ENCODE measurements at places on chromosomes 4 and X.

- DNase-seq: no peak
Measured at GRCh38 chr4:36043901-36044300, 200.4 kb downstream of the ARAP2 start.

DNA sequence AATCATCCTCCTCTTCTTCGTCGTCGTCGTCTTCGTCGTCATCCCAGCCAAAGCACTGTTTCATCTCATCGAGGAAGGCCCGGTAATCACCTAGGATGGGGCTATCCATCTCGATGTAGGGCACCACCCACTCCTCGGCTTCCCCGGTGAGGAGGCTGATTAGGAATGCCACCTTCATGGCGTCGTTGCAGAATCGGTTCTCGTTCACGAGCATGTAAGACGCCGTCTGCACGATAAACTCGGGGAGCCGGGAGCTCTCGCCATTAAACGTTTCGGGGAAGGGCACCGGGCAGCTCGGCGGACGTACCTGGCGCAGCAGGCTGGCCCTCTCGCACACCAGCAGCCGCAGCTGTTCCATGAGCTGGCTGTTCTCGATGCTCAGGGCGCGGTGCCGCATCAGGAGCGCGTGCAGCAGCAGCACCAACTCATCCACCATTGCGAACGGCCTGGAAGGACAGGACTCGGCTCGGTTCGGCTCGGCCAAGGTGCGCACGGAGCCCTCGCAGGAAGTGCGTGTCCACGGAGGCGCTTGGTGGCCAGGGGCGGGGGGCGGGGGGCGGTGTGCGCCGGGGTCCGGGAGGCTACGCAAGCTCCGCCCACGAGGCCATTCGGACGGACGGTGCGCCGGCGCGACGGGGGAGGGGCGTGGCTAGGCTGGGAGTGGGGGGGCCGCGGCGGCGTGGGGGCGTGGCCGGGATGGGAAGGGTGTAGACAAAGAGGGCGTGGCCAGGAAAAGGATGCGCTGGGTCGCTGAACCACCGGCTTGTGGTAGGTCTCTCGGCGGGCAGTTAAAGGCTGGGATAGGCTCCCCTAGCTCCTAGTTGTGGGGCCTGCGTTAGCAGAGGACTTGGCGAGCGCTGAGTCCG lies at the start of gene LDOC1:
Gene LDOC1, minus strand, starts transcription at position 544 of the 866 bp plus-strand sequence. Its CDS starts 108 bp downstream, at position 436.
- peak; percentile 43 for DNase-seq

DNA sequence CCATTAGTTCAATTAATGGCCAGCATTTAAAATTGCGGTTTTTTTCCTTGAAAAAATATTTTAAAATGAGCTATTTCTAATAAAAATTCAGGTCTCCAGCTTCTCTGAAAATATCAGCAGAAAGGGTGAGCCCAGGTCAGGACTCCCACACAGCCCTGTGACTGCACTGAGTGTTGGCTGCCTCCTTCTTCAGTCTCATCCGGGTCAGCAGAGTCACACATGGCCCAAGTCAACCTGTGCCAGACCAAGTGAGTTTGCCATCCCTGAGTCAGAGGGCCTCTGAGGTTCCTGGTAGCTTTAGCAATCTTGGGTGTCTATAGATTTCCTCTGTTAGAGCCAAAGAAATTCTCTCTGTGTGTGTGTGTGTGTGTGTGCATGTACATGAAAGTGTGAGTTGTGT lies 22.1 kb upstream of the MSX1 start:
- no peak for DNase-seq

DNA sequence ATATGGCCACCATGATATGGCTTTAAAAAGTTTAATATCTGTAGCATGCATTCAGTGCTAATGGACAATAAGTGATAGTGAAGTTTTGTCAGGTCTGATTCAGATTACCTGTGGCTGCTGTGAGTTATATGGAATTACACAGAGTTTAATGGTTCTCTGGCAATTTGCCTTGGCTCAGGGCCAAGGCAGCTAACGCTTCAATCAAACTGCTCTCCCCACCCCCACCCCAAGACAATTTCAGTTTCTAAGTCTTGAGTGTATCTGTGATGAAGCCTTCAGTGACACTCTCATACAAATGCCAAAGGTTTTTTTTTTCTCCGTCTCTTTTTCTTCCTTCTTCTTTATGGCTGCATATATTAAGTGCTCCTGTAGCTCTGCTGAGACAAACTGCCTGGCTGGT lies 106.6 kb downstream of the SHROOM4 start:
- no peak for DNase-seq

- no peak for DNase-seq
Measured at GRCh38 chr4:41696131-41696530, 52.4 kb downstream of the PHOX2B start.

DNA sequence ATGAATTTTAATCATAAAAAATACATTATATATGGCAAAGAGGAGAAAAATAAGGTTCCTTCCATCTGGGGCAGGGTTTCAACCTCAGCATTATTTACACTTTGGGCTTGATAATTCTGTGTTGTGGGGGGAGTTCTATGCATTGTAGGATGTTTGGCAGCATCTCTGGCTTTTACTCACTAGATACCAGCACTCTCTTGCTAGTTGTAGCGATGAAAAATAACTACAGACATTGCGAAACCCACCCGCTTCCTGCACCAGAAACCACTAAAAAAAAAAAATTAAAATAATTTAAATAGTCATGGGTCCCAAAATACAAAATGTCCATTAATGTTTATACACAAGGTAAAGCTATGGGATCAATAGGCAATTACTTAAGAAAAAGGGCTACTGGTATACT lies 52.7 kb downstream of the PPP3CA start:
- no peak for DNase-seq

GRCh38 chrX:18985186-18985435 lies 1.2 kb upstream of the PHKA2 start:
- DNase-seq: no peak

GRCh38 chrX:133232331-133232730 lies 14.2 kb upstream of the TFDP3 start:
- no peak for DNase-seq

- no peak for DNase-seq
Measured at GRCh38 chr4:157052429-157053040, 23.4 kb upstream of the GLRB start.

DNA sequence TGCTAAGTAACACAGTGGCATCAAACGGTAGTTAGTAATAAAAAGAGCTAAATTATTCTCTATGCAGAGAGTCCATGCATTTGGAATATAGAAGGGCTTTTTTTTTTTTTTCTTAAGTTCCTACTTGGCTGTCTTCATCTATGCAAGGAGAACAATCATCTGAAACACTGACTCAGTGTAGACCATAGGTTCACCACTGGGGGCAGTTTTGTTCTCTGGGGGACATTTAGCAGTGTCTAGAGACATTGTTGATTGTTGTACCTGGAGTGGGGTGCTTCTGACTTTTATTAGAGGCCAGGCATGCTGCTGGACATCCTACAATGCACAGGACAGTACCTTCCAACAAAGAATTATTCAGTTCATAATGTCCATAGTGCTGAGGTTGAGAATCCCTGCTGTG lies 41.2 kb downstream of the TMA16 start:
- DNase-seq: no peak

DNA sequence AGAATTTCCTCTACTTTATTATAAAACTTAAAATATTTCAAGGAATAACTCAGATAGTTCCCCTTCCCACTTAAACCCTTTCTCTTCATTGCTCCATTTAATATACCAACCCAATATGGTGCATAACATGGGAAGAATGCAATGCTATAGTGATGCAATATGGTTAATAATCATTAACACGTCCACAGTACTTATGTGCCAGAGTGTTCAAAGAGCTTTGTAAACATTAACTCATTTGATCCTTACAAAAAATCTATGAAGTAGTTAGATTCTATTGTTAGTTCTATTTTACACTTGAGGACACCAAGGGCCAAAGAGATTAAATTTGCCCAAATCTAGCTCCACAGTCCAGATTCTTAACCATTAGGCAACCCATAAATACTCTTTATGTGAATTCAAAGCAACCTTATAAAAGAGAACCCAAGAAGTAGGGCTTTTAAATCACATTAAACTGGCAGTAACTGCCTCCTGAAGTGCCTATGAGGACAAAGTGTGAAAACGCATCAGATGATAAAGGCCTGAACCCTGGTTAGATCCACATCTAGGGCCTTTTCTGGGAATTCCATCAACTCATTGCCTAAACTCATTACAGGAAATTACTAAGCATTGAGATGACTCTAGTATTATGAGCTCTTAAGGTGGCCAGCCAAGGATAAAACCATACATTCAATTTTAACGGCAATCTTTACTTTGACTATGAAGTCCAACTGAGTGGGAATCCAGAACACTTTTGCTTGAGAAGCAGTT lies 94.3 kb downstream of the AREG start:
- no peak for DNase-seq

GRCh38 chrX:117607561-117607960 lies 509.0 kb downstream of the KLHL13 start:
- DNase-seq: no peak

DNA sequence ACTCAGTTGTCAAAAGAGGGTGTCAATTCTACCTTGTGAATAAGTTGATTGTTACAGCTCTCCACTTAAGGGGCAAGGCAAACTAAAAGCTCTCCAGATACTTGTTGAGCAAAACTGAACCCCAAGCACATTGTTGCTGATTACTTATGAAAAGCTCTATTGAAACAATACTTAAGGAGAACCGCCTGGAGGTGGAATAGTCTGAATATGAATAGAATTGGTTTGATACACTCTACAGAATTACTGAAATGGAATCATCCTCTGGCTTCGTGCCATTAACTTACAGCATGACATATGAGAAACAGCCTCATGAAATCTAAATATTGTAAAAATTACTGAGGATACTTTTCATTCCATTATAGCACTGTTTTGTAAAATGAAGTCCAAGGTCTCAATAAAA lies 127.0 kb upstream of the SH3RF1 start:
- no peak for DNase-seq

GRCh38 chr4:2220016-2220630 lies 21.8 kb downstream of the HAUS3 start:
- DNase-seq: peak; percentile 43

DNA sequence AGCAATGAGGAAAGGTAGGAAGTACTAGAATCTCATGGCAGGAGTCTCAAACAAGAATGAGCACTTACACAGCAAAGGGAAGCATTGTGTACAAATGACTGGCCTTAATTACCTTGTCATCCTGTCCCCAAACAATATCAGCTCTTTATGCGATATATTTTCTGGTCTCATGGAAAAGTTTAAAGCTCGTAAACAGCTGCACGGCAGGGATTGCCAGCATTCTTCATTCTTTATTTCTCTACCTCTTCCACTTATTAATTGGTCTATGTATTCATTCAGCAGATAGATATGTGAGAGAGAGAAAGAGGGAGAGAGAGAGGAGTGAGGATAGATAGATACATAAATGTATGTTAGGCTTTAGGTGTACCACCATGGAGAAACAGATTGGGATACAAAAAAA lies 155.8 kb upstream of the FAT4 start:
- no peak for DNase-seq

DNA sequence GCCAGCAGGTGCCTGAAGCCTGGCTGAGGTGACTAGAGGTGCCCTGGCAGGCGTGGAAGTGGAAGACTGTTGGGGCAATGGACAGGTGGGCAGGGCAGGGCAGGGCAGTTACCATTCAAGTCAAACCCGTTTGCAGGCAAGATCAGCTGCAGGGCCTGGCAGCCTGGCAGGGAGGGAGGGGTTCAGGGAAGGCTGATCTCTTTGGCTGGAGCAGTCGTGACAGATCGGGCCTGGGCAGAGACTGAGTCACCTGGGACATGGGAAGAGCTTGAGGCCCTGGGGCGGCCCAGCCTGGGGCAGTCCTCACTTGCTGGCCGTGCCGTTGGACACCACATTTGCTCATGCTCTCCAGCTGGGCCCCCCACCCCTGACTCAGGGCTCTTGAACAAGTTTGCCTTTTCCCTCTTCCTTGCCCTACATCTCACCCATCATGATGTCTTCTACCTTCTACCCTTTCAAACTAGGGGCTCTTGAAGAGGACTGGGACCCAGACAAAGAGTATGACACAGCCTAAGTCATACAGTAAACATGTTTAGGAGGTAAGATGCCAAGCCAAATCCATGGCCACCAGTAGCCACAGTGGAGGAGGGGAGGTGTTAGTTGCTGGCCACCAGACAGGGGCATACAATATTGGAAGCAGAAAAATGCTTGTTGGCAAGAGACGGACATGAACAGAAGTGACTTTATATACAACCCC lies 2.0 kb upstream of the ZNF185 start:
- DNase-seq: no peak

DNA sequence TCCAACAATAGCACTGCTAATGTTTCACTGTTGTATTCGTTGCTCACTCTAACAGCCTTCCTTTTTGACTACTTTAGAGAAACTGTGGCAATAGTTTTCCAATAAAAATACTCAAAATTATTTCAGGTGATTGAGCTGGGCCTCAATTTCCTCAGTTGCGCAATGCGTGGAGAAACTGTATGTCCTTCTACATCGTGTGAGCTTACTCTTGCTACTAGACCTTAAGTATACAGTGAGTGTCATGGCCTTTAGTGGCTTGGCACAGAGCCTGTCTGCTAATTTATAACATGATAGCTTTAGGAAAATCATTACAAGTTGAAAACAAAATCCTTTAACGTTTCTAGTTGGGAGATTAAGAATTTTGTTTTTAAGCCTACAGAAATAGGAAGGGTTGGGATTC lies 114.5 kb downstream of the COL4A6 start:
- DNase-seq: no peak

DNA sequence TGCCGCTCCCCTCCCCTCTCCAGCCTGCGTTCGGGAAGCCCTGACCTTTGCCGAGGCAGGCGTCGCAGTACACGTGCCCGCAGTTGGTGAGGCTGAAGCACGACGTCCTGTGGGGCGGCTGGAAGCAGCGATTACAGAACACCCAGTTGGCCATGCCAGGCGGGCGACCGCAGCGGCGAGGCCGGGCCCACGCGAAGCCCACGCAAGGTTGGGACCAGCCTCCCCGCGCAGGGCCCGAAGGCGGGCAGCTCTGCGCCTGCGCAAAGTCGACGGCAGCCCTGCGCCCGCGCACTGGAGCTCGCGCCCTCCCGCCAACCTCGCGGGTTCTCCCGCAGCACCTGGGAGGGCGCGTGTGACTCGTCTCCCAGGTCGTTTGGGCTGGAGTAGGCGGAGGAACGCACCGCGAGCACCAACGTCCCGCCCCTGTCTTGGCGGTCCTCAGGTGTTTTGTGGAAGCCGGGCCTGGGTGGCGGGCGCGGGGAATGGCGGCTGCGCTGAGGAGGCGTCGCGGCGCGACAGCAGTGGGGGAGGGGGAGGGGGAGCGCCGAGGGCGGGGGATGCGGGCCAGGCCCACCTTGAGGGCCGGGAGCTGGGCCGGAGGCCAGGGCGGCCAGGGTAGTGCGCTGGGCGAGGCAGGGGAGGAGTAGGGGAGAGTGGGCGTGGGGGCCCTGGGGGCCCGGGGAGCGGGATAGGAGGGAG lies at the start of gene RNF212:
Gene RNF212, minus strand, starts transcription at position 254 of the 699 bp plus-strand sequence. Its CDS starts 100 bp downstream, at position 154.
- peak; percentile 10 for DNase-seq

- DNase-seq: no peak
Measured at GRCh38 chrX:115367455-115367854, 77.9 kb downstream of the LUZP4 start.

DNA sequence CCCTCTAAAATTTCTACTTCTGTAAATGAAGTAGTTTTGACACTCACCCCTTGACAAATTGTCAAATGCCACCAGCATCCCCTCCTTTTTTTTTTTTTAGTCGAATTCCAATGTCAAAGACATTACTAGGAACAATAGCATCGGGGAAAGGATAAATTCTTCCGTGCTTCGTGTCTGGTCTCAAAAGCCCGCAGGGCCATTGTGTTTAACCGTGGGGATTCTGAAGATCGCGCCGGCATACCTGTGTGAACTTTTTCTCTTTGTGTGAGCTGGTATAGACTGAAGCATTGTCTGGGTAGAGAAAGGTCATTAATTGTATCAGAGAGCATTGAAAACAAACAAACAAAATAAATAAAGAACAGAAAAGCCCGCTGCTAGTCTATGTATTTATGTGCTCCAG lies 313.9 kb downstream of the ASMT start:
- DNase-seq: no peak

- no peak for DNase-seq
Measured at GRCh38 chr4:181289198-181289597, 954.0 kb upstream of the TENM3 start.

GRCh38 chr4:24794480-24794879 lies 893 bp upstream of the SOD3 start:
- DNase-seq: no peak
